ENCODE measurements at places on chromosomes 5 and 9.

GRCh38 chr9:69444791-69445190 lies 119.8 kb downstream of the ENTREP1 start:
- H3K27me3 ChIP-seq = peaks cover 33% of the 10 kb centered on the region
- DNase-seq = no peak
- no peaks in the 10 kb centered on the region for H3K4me1 ChIP-seq

- H3K4me1 ChIP-seq = no peaks in the 10 kb centered on the region
- H3K4me3 ChIP-seq = no peak overlapping the region
- no peak overlapping the region for H3K27ac ChIP-seq
- DNase-seq = no peak
These were observed 193.3 kb downstream of the TMEM38B start for GRCh38 chr9:105887679-105888078.

GRCh38 chr5:98902733-98903132 lies 26.1 kb downstream of the CHD1 start:
- no peaks in the 10 kb centered on the region for H3K27me3 ChIP-seq
- no peak overlapping the region for H3K27ac ChIP-seq
- no peaks in the 10 kb centered on the region for H3K4me1 ChIP-seq
- H3K4me3 ChIP-seq = no peak overlapping the region
- no peak for DNase-seq
- H3K36me3 ChIP-seq = peaks cover 47% of the 10 kb centered on the region

DNA sequence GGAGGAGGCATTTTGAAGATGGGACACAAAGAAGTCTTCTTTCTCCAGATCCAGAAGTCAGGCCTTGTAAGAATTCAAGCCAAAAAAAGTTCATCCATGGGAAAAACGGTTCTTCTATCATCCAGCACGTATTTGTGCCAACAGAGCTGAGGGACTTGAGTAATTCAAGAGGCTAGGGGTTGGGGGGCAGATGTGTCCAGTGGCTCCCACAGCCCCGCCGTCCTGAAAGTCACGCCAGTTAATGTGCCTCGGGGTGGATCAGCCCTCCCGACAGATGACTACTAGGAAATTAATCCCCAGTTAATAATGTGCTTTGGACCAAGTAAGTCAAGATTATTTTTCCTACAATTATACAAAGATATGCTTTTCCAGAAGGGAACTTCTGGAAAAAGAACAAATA lies 23.4 kb downstream of the NREP start:
- H3K36me3 ChIP-seq = no peaks in the 10 kb centered on the region
- no peak for DNase-seq
- no peak overlapping the region for H3K4me3 ChIP-seq
- no peak overlapping the region for H3K27ac ChIP-seq

GRCh38 chr5:57166276-57166675 lies 7.6 kb upstream of the GPBP1 start:
- H3K27ac ChIP-seq = no peak overlapping the region
- H3K4me3 ChIP-seq = no peak overlapping the region
- DNase-seq = no peak
- H3K27me3 ChIP-seq = no peaks in the 10 kb centered on the region
- no peaks in the 10 kb centered on the region for H3K36me3 ChIP-seq
